ENCODE measurements at places on chromosomes 3 and 15.

DNA sequence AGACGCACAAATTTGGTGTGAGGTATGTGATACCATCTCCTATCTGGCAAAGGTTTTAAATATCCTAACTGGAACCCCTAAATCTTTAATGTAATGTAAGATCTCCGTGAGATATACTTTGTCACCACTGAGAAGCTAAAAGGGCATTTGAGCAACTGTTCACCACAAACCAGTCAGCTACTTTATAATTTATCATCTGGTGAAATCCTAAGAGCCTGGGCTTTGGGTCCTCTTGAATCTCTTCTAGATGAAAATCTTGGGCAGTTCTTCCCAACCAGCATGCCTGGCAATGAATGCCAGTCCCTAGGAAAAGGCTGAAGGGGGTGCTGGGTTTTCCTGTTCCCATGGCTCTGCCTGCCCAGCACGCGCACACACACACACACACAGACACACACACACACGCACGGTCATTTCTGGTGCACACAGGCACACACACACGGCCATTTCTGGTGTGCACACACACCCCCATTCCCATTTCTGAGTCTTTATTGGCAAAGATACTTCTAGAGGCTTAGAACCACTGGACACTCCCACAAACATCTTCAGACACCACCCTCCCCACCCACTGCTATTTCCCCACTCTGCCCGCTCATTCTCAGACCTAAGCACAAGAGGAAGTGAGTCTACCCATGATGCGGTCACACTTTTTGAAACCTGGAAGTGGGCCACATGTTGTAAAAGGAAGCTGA lies 72.6 kb downstream of the MYO1E start:
- DNase-seq = no peak

- DNase-seq = no peak
These were observed 56.9 kb downstream of the CADPS start for GRCh38 chr3:62818347-62818746.

- DNase-seq = no peak
These were observed 1.3 kb upstream of the MEF2A start for GRCh38 chr15:99564221-99565048.

- no peak for DNase-seq
These were observed 28.8 kb upstream of the IMPDH2 start for GRCh38 chr3:49058011-49058410.

GRCh38 chr3:136559896-136560295 lies 192.3 kb downstream of the STAG1 start:
- no peak for DNase-seq

- no peak for DNase-seq
These were observed 41.9 kb downstream of the SIDT1 start for GRCh38 chr3:113574213-113574612.

DNA sequence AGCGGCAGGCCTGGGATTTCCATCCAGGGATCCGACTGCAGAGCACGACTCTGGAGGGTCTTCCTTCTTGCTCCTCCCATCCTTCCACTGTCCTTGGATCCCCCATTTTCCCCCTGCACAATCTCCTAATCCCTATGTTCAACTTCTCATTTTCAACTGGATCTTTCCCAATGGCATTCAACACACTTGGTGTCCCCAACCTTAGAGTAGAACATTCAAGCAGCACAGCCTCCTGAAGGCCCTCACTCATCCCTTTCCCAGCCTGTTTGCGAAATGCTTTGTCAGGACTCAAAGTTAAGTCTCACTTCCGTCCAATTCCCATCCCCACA lies 32.3 kb downstream of the RPN1 start:
- no peak for DNase-seq

- DNase-seq = no peak
These were observed 145.7 kb upstream of the BFSP2 start for GRCh38 chr3:133254151-133254550.

DNA sequence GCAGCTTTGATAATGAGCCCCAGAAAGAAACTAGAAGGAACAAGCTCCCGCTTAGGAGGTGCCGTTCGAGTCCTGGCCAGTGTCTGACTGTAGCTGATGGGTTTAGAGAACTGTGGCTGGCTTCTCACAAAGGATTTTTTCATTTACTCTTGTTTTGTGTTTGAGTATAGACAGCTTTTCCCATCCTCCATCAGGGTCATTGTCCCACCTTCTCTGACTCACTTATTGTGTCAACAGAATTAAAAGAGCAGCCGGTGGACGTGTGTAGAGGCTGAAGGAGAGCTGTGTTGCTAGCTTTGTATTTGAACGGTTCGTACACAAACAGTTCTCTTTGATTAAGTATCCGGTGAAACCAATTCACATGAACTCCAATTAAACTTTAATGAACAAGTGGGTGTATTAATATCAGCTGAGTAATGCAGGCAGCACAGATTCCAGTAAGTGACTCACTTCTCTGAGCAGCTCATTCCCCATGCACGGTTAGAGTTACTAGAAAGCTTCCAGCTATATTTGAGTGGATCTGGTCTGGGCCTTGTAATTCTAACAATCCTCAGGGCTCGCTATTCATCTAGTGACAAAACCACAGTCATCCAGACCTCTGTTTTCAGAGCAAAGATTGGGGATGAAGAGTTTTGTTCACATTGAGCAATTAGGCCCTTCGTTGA lies 141.0 kb downstream of the LPP start:
- DNase-seq = no peak

GRCh38 chr3:133136114-133137041 lies 98.2 kb downstream of the TMEM108 start:
- no peak for DNase-seq

DNA sequence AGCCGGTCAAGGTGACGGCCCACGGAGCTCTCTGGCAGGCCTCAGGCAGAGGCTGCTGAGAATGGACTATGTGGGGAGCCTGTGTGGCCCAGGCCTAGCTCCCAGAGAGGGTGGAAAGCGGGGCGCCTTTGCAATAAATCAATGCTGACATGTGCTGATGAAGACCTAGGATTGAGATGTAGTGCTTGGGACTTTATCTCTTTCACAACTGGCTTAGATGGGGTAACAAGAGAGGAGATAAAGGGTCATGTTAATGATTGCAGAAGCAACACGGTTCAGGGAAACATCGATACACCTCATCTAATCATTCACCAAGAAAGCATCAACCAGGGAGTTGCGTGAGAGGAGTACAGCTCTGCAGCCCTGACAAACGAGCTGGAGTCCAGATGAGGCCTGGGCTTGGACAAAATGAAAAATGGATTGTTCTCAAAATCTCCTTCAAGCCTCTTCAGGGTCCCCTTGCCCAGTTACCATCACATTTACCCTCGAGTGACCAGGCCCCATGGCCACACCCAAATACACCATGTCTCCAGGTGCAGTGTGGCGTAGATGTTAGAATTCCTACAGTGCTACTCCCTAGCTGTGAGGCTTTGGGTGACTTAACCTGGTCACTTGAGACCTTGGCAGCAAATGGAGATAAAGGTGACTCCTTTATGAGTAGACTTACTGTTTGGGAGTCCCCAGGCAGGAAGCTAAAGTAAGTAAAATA lies 146.4 kb upstream of the LIPC start:
- DNase-seq = no peak
